ENCODE measurements at places on chromosomes 16 and 17.

- no peak for DNase-seq
Observed at GRCh38 chr16:78900044-78900811, 700.3 kb downstream of the MAF start.

DNA sequence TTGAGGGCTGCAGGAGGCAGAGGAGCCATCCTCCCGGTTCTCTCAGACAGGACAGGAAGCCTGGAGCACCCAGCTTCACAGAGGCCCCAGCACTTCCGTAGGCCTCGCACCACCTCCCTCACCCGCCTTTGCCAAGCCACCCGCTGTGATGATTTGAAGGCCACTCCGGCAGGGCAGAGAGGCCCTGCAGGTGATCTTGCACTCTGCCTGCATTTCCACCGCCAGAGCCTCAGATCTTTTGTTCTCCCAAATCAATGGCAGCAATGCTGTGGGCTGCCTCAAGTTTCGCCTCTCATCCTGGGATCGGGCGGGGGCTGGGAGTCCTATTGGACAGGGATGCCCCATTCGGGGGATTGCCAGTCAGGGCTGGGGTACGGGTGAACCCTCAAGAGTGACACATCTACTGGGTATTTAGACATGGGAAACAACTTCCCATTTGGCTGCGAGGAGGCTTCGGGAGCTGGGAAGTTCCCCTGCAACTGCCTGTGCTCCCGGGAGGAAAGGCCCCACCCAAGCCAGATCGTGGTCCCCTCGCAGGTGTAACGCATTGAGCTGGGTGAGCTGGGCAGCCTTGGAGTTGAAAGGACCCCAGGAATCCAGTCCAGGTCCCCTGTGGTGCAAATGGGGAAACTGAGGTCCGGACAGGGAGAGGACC, 34.8 kb upstream of the PEMT start:
- no peak for DNase-seq

DNA sequence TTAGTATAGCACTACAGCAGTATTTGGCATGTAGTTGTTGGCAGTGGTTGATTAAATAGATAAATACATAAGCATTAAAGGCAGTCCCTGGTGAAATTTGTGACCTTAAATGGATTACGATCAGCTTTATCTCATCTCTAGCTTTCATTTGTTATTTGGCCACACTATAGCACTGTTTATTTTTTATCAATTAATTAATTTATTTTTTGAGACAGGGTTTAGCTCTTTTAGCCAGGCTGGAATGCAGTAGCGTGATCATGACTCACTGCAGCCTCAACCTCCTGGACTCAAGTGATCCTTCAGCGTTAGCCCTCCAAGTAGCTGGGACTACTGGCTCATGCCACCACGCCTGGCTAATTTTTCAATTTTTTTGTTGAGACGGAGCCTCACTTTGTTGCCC, 18.7 kb upstream of the ARHGAP17 start:
- DNase-seq = no peak

DNA sequence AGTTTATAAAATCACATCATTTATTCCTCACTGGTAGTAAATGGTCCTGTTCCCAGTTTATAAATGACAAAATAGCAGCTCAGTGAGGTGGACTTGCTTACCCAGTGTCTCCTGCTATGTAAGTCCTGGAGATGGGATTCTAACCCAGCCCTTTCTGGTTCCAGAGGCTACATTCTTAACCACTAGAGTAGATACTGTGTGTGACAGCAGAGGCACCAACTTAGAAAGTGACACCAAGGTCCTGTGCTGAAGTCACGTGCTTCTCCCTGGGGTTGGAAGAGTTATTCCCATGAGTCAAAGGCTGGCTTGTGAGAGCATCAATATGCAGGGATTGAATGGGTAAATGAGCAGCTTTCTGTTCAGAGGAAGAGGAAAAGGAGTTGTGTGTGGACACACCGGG, 167.3 kb upstream of the IRX3 start:
- no peak for DNase-seq

- DNase-seq = no peak
Observed at GRCh38 chr17:35084987-35085386, 21.5 kb upstream of the RFFL start.

- no peak for DNase-seq
Observed at GRCh38 chr16:23523876-23524385, 13.6 kb upstream of the GGA2 start.

GRCh38 chr17:7606280-7606679, 8.4 kb downstream of the FXR2 start:
- no peak for DNase-seq

DNA sequence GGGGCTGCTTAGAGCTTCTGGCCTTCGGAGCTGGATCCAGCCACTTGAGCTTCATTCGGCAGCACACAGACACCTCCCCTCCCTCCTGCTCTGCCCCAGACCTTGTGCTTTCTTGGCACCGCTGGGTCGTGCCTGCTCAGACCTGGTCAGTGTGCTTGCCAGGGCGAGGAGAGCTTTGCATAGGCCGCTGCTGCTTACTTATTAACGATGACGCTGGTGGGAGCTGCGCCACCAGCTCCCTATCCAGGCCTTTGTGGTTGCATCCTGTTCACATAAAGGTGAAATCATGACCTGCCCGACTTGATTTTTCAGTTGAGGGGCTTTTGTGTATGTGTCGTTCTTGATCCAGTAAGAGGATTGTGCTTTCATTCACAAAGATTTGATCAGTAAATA, 101.1 kb downstream of the MSI2 start:
- no peak for DNase-seq

DNA sequence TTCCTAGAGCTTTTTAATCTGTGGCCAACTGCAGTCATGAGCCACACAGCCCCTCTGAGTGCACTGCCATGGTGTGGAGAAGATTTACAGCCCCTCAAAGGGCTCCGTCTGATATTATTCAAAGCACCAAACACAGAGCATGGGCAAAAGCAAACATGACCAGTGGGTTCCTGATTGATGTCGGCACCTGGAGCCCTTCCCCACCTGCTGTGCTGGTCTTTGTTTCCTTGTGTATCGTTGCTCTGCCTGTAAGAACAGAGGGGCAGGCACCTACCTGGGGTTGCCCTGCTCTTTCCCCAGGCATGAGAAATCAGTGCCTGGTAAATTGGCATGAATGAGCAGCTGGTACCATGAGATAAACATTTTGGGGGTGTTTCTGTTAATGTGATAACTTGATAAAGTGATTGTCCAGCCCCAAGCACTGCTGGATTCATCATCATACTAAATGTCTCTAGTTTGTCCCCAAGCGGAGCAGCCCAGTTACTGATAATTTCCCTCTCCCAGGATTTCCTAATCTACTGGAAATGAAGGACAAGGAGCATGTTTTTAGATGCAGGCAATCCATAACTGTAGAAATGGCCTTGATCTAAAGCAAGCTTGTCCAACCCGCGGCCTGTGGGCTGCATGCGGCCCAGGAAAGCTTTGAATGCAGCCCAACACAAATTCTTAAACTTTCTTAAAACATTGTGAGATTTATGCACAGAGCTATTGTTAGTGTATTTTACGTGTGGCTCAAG, 5.0 kb upstream of the SPIRE2 start:
- DNase-seq = no peak

- DNase-seq = no peak
Observed at GRCh38 chr16:85990861-85991301, 91.9 kb downstream of the IRF8 start.

DNA sequence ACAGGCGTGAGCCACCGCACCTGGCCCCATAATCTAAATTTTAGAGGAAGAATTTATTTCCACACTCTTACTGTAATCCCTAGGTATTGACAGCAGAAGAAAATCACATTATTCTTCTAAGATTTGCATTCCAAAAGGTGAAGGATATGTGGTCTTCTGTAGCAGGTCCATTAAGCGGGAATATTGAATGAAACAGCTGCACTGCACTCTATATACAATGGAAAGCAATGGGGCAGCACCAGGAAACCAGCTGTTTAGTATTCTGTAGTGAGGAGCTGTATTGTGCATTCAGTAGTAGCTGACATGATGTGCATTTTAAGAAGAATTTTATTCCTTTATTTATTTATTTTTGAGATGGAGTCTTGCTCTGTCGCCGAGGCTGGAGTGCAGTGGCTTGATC, 49.6 kb downstream of the PSMD12 start:
- DNase-seq = no peak

GRCh38 chr17:63537991-63538692, 12.1 kb upstream of the DCAF7 start:
- DNase-seq = no peak

- DNase-seq = no peak
Observed at GRCh38 chr16:3020604-3021448, 658 bp downstream of the TNFRSF12A start.

GRCh38 chr17:30222251-30222650, 13.2 kb downstream of the SLC6A4 start:
- no peak for DNase-seq

DNA sequence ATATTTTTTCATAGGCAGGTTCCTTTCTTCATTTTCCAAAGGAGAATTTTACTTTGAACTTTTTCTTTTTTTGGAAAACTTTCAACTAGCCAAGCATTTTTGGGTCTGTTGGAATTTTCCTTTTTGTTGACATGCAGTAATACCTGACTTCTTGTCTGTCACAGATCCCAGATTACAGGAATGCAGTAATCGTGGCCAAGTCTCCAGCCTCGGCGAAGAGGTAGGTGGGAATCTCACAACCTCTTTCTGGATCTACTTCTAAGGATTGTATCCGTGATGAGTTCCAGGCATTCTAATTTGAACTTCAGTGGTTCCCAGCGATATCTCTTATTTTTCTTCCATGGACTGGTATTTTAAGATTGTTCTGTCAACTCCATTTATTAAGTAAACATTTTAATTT, 31.7 kb downstream of the PRPSAP2 start:
- no peak for DNase-seq

DNA sequence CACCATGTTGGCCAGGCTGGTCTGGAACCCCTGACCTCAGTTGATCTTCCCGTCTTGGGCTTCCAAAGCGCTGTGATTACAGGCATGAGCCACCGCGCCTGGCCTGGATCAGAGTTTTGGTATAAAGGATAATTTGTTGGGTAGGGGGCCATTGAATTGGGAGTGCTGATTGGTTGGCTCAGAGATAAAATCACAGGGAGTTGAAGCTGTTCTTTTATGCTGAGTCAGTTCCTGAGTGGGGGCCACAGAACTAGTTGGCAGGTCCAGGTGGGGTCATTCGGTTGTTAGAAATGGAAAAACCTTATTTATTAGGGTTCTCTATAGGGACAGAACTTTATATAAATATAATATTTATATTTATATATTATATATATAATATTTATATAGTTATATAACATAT, 147.1 kb downstream of the SSH2 start:
- DNase-seq = no peak

- DNase-seq = no peak
Observed at GRCh38 chr17:20314834-20315233, 152.5 kb downstream of the LGALS9B start.

DNA sequence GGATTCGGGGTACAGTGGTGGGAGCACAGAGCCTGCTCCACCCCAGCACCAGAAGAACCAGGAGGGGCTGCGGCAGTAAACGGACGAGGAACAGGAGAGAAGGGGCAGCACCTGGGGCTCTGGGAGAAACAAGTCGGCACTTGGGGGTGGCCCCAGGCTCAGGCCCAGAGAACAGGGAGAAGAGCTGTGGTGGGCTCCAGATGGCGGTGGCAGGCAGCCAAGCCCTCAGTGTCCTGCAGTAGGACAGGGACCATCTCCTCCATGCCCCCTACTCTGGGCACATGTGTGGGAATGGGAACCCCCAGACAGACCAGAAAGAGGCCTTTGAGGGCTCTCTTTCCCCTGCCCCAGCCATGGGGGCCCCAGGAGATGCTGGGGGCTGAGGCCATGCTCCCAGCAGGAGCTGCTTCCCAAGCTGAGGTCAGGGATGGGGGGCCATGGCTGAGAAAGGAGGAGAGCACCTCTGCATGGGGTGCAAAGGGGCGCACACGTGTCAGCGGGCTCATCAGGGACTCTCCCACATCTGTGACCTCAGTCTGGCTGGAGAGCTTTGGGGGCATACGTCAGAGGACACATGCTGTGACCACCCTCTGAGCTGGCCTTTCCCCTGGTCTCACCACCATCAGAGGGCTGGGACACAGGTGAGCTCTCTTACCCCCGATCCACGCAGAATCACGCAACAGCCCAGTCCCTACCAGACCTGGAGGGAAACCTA, 6.8 kb downstream of the USH1G start:
- DNase-seq = no peak

GRCh38 chr17:37802712-37803416, 58.0 kb upstream of the HNF1B start:
- no peak for DNase-seq

GRCh38 chr17:76667786-76668453, 24.4 kb upstream of the ST6GALNAC1 start:
- no peak for DNase-seq

GRCh38 chr17:61091096-61091495, 308.5 kb upstream of the TBX2 start:
- DNase-seq = no peak

DNA sequence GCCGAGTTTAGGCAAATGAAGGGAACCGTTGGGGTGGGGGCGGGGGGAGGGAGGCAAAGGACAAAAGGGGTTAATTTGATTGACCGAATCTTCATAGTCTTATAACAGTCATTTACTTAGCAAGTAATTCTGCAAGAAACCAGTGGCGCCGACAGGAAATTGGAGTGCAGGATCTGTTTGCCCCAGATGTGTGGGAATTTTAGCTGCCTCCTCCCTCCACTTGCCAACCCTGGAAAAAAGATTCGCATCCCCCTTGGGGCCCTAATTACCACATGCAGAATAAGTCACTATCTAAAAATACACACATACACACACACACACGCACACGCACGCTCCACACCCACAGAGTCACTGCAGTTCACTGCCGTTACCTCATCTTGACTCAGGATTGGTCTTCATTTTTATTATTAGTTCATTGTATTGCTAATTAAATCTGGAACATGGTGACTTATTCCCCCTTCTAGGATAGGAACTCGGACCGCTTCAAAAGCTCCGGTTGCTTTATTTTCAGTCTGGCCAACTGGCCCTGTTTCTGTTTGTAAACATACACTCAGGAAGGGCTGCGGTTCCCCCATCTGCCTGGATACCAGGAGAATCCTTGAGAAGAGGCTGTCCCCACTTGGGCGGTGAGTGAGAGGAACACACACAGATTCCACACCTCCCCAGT, 241.6 kb upstream of the SALL1 start:
- no peak for DNase-seq

- no peak for DNase-seq
Observed at GRCh38 chr17:10071141-10071540, 127.3 kb downstream of the GAS7 start.

GRCh38 chr16:78523212-78523985, 423.9 kb downstream of the WWOX start:
- no peak for DNase-seq

DNA sequence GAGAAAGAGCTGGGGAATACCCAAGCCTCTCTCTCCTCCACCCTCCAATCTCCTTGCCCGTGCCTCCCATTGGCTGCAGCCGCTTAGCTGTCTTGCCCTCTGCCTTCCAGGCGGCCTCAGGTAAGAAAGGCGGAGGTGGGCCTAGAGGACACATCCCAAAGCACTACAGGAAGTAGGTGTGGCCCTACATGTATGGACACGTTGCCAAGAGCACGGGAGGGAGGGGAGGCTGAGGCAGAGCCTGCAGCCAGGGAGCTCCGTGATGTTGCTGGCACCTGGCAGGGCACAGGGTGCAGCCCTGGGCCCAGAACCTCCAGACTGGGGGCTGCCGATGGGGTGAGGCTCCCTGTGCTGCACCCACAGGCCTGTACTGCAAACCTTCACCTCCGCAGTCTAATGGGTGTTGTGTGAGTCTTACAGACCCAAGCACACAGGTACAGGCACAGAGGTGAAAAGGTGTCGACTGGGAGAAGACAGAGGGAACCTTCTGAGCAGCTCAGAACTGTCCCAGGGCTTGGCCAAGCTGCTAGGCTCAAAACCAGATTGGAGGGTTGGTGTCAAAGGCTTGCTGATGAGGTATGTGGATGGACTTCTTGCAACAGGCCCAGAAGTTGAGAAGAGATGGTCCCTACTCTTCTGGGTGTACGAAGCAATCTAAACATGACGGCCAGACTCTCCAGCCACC, 23.5 kb upstream of the FOXK2 start:
- no peak for DNase-seq
